K562 (cell line): ENCODE measurements at places on chromosomes 6 and 20. TPM values are rescaled to one million over a fixed set of nuclear protein-coding genes. Genes with fewer than 3 reads are reported as not detected.

DNA sequence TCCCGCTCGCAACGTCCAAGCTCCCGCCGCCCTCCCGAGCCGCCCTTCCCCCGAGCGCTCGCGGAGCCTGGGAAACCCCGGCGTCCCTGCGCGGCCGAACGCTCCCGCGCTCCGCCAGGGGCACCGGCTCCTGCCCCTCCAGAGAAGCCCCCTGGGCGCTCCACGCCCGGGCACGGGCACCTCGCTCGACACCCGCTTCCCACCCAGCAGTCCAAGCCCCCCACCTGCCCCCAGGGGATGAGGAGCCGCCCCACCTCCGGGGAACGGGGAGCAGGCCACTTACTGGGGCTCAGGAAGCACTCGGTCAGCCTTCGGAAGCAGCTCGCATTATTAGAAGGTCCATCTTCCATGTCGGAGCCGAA is 1.4 kb downstream of the PDE10A start:
- DNase-seq: no peak

Gene GPR6
- total RNA-seq: not detected in 2 replicates

Gene SLC35B3
- 11.0 and 11.3 TPM in 2 replicates for total RNA-seq

Gene TXLNB
- total RNA-seq: not detected in 2 replicates
